ENCODE measurements at places on chromosomes 11 and 22.

- no peak for DNase-seq
These were observed 452.3 kb upstream of the RAG2 start for GRCh38 chr11:37050311-37050710.

GRCh38 chr11:118171269-118172062 lies 5.0 kb downstream of the SCN2B start:
- DNase-seq, result peak; percentile 37

DNA sequence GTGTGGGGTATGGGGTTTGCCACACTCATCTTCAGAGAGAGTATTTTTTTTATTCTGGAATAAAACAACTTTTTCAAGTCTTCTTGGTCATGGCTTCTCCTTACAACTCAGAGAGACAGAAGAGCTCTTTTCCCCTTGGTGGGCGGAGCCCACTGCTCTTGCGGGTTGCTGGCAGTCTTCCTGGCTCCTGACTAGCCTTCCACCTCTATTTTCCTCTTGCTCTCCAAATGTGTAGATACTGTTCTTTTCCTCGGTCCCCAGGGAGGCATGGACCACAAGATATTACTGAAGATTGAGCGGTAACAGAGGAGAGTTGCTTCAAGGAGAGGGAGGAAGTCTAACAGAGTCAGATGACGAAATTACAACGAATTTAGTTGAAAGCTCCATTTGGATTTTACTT lies 210.6 kb downstream of the NTM start:
- DNase-seq, result no peak

- no peak for DNase-seq
These were observed 41.4 kb downstream of the PPME1 start for GRCh38 chr11:74212533-74212932.

GRCh38 chr11:82239498-82239897 lies 494.2 kb downstream of the FAM181B start:
- DNase-seq, result no peak

- DNase-seq, result no peak
These were observed 1.8 kb upstream of the GDPD4 start for GRCh38 chr11:77303328-77303727.

DNA sequence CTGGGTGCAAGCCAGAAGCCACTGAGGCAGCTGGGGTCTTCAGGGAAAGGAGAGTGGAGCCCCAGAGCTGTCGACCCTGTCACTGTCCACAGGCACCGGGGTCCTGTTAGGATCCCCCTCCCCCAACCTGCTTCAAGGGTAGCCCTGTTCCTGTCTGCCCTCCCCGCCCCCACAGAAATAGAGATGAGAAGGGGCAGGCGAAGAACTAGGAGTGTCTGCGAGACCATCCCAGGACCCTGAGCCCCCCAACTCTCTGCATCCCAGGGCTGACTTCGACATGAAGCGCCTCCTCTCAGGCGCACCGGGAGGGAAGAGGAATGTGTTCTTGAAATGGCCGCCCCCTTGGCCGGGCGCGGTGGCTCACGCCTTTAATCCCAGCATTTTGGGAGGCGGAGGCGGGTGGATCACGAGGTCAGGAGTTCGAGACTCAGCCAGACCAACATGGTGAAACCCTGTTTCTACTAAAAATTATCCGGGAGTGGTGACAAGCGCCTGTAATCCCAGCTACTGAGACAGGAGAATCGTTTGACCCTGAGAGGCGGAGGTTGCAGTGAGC lies 607 bp upstream of the ZNF70 start:
- peak; percentile 58 for DNase-seq

GRCh38 chr22:18991821-18992442 lies 55.8 kb upstream of the PRODH start:
- DNase-seq, result no peak

GRCh38 chr11:61901397-61901796 lies 10.1 kb upstream of the FADS3 start:
- no peak for DNase-seq

- no peak for DNase-seq
These were observed 30.2 kb upstream of the CRYBB3 start for GRCh38 chr22:25169278-25170031.

DNA sequence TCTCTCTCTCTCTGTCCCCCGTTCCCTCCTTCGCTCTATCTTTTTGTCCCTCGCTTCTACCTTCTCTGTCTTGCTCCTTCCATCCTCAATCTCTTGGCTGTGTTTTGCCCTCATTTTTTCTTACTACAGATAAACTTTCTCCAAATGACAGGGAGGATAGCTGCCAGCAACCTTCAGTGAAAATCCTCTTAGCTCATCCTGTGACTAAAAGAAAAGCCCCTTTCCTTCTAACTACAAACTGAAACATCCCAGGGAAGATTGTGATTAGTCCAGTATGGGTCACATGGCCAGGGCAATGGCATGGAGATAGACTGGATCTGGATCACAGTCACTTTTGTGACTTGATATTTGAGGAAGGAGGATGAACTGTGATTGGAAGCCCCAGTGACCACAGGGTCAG lies 10.4 kb downstream of the SPON1 start:
- DNase-seq, result no peak

DNA sequence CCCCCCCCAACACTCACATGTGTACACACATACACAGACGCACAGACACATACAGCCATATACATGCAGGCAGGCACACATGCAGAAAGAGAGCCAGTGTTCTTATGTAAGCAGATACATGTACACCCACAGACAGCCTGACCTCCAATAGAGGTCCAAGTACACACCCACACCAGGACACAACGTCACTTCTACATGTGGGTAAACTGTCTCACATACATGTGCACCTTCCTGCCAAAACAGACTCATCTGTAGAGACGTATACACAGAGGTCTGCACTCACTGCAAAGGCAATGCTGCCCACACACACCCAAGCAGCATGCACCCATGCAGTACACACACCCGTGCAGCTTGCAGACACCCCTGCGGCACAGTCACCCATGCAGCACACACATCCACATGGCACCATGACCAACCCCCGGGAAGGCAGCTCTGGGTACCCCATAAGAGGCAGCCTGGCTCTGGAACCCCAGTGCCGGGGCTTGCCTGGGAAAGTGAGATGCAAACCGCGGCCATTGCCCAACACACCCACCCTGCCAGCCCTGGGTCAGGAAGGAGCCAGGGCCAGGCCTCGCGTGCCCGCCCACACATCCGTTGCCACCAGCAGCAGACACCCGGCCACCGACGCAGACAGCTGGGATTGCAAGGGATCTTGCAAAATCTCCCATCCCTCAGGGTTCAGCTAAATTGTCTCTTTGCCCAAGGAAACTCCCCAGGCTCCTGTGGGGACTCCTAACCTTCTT lies 10.1 kb downstream of the CASTOR1 start:
- no peak for DNase-seq

- DNase-seq, result no peak
These were observed 927.9 kb downstream of the BRD1 start for GRCh38 chr22:48899523-48900326.

GRCh38 chr11:33160587-33160986 lies 693 bp downstream of the CSTF3 start:
- DNase-seq, result no peak

DNA sequence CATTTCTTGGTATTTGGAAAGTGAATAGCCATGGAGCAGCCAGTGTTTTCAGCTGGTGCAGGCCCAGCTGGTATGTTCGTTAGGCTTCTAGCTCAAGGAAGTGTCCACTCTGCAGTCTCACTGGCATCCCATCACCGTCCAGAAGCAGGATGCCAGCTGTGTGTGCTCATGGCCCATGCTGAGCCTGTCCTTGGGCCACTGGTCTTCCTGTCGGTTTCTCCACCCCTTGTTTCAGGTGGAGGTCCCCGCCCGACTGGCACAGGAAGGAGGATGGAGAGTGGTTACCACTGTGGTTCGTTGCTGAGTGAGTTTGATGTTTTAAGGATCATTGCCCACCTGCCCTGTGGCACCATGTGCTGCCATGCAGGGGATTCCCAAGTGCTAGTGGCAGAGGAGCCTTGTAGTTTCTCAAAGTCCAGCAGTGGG lies 63.7 kb downstream of the MED15 start:
- no peak for DNase-seq

- DNase-seq, result no peak
These were observed 2.2 kb downstream of the RNF185 start for GRCh38 chr22:31162015-31162765.

DNA sequence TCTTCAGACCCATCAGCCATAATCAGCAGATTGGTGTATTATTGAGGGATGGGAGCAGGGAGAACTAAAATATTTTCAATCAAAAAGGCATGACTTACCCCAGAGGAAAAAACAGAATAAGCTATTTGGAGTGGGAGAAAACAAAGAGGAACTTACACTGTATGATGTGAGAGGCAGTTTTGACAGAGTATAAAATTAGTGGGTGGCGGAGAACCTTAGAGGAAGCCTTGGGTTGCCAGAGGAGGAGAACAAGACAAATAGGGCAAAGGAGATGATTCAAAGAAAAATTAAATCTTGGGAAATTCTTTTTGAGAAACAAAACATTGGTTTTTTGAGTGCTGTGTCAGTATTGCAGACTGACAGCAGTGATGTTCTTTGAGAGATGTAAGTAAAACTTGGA lies 285.0 kb downstream of the C11orf87 start:
- DNase-seq, result no peak

DNA sequence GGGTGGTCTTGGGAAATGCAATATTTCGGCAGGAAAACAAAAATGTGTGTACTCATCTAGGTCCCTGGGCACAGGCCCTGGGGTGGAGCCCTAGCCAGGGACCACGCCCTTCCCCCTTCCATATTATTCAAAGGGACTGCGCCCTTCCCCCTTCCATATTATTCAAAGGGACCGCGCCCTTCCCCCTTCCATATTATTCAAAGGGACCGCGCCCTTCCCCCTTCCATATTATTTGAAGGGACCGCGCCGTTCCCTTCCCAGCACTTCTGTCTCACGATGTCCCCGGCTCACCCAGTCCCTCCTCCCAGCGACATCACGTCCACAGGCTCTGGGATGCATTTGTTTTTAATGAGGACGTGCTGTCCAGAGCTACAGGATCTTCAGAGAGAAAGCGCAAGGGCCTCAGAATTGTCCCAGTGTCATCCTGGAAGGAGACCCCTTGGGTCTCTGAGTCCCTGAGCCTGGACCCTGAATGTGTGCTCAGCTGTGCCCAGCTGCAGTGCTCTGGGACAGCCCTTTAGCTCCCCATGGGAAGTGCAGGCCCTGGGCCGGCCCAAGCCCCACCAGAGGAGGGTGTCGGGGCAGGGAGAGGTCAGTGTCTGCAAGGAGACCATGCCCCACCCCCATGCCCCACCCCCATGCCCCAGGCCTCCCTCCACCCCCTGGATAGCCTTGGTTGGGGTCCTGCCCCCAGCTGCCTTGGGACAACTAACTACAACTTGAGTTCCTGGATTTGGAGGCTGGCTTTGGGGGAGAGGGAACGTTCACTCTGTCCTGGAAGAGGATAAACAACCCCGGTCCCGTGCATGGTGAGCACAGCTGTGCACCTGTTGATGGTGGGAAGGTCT lies 810.0 kb downstream of the BRD1 start:
- no peak for DNase-seq

GRCh38 chr22:24184057-24184798 lies 2.9 kb downstream of the SUSD2 start:
- DNase-seq, result no peak

- no peak for DNase-seq
These were observed 279.7 kb downstream of the SWAP70 start for GRCh38 chr11:9943386-9944110.

DNA sequence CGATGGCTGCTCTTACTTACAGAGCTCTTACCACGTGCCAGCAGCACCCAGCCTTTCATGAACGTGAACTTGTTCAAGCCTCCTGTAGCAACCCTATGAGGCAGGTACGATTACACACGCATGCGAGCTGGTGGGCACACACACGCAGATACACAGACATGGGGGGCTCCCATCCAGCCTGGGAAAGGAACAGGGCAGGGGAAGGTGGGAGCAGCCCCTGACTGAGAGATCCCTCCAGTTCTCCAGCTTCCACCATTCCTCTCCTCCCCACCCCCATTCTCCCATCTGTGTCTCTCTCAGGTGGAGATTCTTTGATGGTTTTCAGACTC lies 37.6 kb upstream of the WNT11 start:
- no peak for DNase-seq

DNA sequence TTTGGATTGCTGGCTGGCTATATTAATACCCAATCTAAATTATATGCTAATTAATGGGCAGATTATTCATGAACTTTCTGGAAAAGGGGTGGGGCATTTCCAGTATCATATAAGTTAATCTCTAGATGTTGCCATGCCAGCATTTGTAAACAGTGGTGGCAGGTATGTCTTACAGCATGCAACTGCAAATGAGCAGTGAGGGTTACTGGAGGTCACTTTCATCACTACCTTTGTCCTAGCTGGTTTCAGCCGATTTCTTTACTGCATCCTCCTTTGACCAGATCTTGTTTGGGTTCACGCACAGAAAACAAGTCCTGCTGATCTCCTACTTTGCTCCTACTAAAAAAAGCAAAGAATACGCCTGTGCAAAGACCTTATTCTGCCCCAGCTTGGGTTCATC lies 89.1 kb upstream of the USP47 start:
- no peak for DNase-seq

- DNase-seq, result no peak
These were observed 37.3 kb upstream of the CXCR5 start for GRCh38 chr11:118846181-118846935.

DNA sequence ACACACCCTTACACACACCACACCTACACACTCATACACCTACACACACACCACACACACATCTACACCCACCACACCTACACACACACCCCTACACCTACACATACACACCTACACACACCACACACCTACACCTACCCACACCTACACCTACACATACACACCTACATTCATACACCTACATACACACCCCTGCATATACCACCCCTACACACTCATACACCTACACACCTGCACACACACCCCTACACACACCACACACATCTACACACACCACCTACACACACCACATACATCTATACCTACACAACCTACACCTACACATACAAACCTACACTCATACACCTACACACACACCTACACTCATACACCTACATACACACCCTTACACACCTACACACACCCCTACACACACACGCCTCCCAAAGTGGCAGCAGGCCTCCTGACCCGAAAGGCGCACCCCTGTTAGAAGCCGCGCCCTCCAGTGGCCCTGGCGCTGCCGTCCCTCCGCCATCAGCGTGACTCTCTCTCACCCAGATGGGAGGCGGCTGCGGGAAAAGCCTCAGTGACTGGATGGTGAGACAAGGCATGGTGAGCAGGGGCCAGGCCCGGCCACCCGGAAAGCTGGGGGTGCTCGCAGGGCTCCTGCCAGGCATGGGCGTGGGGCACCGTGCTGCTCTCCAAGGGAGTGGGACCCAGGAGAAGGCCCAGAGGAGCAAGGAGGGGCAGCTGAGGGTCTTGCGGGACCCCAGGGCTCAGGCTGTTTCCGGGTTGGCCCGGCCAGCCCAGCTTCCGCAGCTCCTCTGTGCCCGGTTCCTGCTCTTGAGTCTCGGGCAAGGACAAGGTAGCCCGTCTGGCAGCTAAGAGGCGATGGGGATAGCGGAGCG lies 37.0 kb upstream of the HMOX1 start:
- no peak for DNase-seq

- peak; percentile 88 for DNase-seq
These were observed 173.2 kb downstream of the KIF18A start for GRCh38 chr11:27934830-27935145.

GRCh38 chr11:20450829-20451228 lies 63.3 kb downstream of the PRMT3 start:
- no peak for DNase-seq
